ENCODE measurements at places on chromosomes 16 and 17. TPM values are rescaled to one million over a fixed set of nuclear protein-coding genes. Genes with fewer than 3 reads are reported as not detected.

GRCh38 chr16:77581706-77582105 is 140.6 kb upstream of the NUDT7 start:
- no peaks in the 10 kb centered on the region for H3K36me3 ChIP-seq
- H3K4me1 ChIP-seq: peaks cover 11% of the 10 kb centered on the region
- H3K27me3 ChIP-seq: peaks cover 50% of the 10 kb centered on the region
- no peak for DNase-seq
- no peak overlapping the region for H3K4me3 ChIP-seq

- no peak overlapping the region for H3K27ac ChIP-seq
- no peaks in the 10 kb centered on the region for H3K36me3 ChIP-seq
- no peak for DNase-seq
- H3K4me3 ChIP-seq: no peak overlapping the region
- H3K27me3 ChIP-seq: no peaks in the 10 kb centered on the region
Observed at GRCh38 chr17:72163474-72163873, 42.7 kb downstream of the SOX9 start.

The TOX3 gene
- not detected for total RNA-seq

DNA sequence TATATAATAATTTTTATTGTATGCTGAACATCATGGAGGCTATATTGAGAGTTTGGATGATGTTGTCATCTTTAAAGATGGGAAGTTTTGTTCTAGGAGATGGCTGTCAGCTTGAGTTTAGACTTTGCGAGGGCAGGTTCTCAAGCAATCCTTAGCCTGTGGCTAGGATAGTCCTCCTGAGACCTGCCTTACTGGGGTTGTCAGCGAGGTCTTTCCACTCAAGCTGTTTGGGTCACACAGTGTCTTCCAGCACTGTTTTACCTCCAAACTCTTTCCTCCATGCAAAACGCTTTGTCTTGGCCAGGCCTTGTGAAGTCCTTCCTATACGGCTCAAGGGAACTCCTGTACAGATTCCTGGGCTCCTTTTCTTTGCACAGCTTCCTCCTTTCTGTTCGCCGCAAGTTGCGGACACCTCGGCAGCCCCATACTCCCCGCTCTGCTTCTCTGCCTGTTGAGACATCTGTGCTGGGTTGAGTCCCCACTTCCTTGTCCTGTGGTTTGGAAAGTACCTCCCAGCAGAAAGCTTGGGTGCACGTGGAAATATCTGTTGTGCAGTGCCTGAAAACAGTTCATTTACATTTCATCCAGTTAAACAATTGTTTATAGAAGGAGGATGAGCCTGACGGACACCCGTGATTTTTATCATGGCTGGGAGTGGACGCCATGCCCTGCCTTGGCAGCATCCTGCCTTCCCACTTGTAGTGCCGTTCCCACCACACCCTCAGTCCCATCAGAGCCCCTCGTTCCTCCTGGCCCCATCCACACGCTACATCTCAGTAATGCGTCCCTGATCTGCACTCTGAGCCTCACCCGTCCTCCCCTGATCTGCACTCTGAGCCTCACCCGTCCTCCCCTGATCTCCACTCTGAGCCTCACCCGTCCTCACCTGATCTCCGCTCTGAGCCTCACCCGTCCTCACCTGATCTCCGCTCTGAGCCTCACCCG is 55.0 kb upstream of the CBFA2T3 start:
- H3K27me3 ChIP-seq: no peaks in the 10 kb centered on the region
- DNase-seq: peak; percentile 60
- H3K36me3 ChIP-seq: peaks cover 23% of the 10 kb centered on the region

The CD300E gene
- not detected for total RNA-seq

- no peak overlapping the region for H3K27ac ChIP-seq
- no peak overlapping the region for H3K4me3 ChIP-seq
- no peaks in the 10 kb centered on the region for H3K36me3 ChIP-seq
Observed at GRCh38 chr17:73953206-73954033, 250.1 kb upstream of the RPL38 start.

DNA sequence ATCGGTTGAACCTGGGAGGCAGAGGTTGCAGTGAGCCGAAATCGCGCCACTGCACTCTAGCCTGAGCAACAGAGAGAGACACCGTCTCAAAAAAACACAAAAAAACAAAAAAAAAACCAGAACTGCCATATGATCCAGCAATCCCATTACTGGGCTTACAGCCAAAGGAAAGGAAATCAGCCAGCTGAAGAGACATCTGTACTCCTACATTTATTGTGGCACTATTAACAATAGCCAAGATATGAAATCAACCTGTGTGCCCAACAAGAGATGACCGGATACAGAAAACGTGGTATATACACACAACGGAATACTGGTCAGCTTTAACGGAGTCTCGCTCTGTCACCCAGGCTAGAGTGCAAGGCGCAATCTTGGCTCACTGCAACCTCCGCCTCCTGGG is 14.6 kb downstream of the FANCA start:
- no peaks in the 10 kb centered on the region for H3K27me3 ChIP-seq
- no peak for DNase-seq
- no peak overlapping the region for H3K27ac ChIP-seq
- no peaks in the 10 kb centered on the region for H3K4me1 ChIP-seq
- no peak overlapping the region for H3K4me3 ChIP-seq

All from activated T-cell treated with anti-CD3 and anti-CD28 coated beads, Interleukin-2, amount 50 U/mL, for 72 hours (primary cell).